NCI-H446 (cell line): ENCODE measurements at places on chromosomes 4 and X.
A peak's percentile ranks its signal among the peaks of the same experiment; 100 is the strongest.

GRCh38 chr4:37780444-37781130 is 45.9 kb upstream of the PGM2 start:
- DNase-seq = no peak

GRCh38 chr4:76105652-76106051 is 31.1 kb downstream of the ART3 start:
- DNase-seq = no peak

DNA sequence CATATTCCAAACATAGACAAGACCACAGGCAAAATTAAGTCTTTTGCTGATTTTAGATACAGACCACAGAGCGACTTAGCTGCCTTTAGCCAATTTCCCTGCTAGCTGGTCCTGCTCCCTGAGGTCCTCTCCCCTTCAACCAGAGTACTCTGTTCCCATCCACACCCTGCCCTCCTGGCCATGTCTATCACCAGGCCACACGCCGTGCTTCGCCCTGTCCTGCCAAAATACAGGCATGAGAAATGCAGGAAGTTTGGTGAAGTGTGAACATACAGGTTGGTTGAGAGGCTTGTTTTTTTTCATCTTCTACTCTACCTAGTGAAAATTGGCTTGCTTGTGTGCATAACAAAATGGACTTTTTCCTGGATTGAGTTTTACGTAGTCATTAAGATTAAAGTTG is 226.2 kb upstream of the TENM3 start:
- DNase-seq = no peak

GRCh38 chr4:110680265-110680664 is 57.4 kb upstream of the PITX2 start:
- DNase-seq = no peak

- DNase-seq = no peak
Measured at GRCh38 chr4:101171747-101172146, 175.6 kb downstream of the PPP3CA start.

- no peak for DNase-seq
Measured at GRCh38 chrX:8042304-8042703, 115.1 kb upstream of the PNPLA4 start.

DNA sequence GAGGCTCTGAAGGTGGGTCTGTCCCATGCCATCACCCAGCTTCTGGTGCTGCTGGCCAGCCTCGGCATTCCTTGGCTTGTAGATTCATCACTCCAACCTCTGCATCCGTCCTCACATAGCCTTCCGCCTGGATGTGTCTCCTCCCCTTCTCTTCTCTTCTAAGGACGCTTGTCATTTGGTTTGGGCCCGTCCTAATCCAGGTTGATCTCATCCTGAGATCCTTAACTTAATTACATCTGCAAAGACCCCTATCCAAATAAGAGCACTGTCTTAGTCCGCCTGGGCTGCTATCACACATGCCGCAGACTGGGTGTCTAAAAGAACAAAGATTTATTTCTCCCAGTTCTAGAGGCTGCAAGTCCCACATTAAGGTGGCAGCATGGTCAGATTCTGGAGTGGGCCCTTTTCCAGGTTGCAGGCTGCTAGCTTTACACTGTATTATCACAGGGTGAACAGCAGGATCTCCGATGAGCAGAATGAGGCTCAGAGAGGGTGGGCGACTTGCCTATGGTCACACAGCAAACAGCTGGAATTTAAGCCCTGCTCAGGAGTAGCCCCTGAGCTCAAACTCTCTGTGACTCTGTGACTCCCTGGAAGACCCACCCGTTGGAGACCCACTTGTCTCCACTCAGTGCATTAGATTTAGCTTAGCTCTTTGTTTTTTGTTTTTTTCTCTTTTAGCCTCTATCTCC is 113.1 kb downstream of the STK32B start:
- DNase-seq = no peak

GRCh38 chr4:40316333-40316781 is 18.8 kb upstream of the CHRNA9 start:
- DNase-seq = no peak

DNA sequence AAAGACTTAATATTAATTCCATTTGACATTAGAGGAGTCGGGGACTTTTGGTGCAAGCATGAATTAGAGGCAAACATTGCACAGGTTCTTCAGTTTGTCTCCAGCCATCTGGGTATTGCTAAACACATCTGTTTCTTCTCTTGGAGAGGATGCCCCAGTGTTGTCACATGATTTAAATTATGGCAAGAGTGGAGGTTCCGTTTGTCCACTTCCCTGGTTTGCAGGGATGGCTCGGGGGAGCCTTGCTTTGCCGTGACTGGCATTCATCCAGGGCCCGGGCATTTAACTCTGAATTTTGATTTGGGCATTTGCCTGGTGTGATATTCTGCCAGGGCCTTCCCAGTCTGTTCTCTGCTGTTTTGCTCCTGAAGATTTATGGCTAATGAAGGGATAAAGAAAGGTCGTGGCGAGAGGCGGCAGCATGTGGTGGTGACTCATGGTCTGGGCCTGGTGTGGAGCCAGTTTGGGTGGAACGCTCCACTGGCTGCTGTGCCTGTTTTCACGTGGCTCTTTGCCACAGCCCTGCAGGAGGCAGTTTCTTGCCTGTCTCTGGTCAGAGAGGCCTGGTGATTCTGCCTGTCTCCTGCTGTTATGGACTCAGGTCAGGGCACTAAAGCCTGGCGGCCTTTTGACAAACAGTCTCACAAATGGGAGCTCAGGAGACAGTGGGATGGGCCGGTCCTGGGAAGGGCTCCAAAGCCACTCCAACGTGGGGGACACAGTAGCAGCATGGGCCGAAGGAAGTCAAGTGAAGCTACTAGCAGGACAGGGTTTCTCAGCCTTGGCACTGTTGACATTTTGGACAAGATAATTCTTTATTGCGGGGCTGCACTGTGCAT is 99.4 kb upstream of the PGRMC2 start:
- DNase-seq = peak; percentile 98

GRCh38 chr4:7410446-7410845 is 24.3 kb downstream of the PSAPL1 start:
- DNase-seq = no peak

- DNase-seq = no peak
Measured at GRCh38 chr4:99759346-99759984, 57.2 kb upstream of the DAPP1 start.

DNA sequence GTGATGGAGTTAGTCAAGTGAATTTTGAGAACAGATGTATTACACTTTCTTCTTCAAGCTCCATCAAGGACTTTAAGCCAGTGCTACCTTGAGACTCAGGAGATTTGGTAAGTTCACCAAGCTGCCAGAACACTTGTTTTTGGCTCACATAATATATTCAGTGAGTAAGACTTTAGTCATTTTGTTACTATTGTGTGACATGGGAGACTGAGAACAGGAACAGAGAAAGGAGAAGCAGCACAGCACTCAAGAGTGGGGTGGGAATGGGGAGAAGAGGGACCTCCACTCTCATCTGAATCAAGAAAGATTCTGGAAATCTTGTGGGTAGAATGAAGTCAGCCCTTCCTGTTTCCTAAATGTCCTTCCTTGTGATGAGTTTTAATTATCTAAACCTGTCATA is 87.3 kb upstream of the TET2 start:
- DNase-seq = no peak

- DNase-seq = no peak
Measured at GRCh38 chr4:87651941-87652340, 1.9 kb downstream of the DMP1 start.

DNA sequence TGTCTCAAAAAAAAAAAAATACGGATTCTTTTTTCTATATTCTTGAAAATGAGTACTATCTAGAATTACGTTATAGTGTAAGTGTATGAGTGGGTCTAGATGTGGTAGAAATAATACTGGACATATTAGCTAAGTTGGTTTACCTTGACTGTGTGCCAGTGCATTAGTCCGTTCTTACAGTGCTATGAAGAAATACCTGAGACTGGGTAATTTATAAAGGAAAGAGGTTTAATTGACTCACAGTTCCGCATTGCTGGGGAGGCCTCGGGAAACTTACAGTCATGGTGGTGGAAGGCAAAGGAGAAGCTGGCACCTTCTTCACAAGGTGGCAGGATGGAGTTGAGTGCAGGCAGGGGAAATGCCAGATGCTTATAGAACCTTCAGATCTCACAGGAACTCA is 92.4 kb downstream of the ARHGAP10 start:
- DNase-seq = no peak

- DNase-seq = peak; percentile 13
Measured at GRCh38 chr4:34950926-34951325, 1293.4 kb downstream of the ARAP2 start.

- no peak for DNase-seq
Measured at GRCh38 chr4:4856071-4857000, 3.1 kb upstream of the MSX1 start.

DNA sequence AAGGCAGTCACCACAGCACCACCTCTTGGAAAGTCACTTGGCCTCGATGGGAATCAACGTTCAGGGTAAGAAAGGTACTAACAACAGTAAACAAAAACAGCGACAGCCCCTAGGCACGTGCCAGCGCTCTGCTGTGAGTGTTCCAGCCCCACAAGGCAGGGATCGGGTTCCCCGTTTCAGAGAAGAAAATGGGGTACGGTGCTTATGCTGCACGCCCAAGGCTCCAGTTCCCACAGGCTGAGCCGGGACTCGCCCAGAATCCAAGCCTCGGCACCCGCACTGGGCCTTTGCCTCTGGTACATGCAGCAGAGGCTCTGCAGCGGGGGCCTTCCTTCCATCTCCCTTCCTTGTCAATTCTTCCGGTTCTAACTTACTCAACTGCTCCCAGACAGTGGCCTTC is 37.3 kb downstream of the WDR1 start:
- DNase-seq = no peak

DNA sequence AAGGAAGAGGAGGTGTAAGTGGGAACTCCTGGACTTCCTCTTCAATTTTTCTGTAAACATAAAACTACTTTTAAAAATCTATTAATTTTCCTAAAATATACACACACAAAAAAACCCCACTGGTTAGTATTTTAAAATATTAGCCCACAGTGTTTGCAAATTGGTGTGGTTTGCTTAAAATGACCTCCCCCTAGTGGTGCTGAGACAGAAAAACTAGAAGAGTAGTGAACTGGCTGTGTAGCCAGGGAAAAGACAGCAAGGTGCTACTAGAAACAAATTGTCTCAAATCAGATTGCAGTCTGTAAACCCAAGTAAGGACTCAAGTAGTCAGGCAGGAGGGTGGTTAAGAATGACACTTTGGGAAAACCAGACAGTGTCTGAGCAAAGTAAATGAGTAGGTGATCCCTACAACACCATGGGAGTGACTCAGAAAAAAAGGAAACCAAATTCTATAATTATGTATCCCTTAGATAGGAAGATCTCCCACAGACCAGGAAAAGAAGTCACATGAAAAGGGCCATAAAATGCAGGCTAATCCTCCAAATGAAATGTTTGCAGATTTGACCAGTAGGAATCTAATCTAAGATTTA is 26.0 kb downstream of the AMTN start:
- DNase-seq = no peak

GRCh38 chr4:2786152-2786671 is 6.7 kb upstream of the SH3BP2 start:
- DNase-seq = no peak

GRCh38 chrX:721354-721753 is 90.8 kb downstream of the SHOX start:
- no peak for DNase-seq

GRCh38 chr4:185290018-185290607 is 80.7 kb downstream of the SNX25 start:
- DNase-seq = no peak

DNA sequence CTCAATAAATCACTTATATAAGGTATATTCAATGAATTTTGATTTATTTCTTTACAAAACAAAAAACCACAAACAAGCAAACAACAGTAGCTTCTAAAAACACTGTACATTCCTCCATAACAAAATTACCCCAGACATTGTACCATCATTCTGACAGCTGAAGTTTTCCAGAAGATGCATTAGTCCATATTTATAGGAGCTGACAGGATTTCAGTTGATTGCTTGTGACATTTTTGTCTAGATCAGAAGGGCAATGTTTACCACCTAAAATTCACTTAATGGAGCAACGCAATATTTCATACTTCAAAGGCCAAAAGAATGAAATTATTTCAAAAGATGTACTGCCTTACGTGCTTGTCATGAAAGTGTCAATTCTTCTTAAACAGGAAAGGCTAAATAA is 167.0 kb downstream of the ATP10D start:
- DNase-seq = no peak

DNA sequence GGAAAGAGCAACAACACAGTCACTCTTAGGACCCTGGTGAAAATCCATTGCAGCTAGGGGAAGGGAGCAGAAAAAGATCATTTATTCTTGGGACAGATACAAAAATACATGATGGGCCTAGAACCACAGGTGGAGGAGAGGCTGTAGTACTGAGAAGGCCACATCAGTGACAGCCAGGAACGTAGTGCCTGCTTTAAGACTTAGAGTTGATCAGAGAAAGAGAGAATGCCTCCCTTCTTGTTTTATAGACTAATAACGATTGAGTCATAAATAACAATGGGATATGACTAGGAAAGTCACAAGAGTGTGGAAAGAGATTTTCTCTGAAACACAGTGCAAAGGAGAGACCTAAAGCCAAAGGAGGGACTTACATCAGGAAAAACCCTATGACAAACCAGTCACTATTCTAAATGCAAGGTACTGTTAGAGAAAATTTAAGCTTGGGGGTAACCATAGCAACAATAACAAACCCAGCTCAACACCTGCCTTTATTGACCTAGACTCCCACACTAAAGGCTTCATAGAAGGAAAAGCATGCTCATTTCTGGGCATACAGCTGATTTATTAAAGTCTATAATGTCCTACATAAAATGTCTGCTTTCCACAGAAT is 1015.0 kb upstream of the GRID2 start:
- no peak for DNase-seq

DNA sequence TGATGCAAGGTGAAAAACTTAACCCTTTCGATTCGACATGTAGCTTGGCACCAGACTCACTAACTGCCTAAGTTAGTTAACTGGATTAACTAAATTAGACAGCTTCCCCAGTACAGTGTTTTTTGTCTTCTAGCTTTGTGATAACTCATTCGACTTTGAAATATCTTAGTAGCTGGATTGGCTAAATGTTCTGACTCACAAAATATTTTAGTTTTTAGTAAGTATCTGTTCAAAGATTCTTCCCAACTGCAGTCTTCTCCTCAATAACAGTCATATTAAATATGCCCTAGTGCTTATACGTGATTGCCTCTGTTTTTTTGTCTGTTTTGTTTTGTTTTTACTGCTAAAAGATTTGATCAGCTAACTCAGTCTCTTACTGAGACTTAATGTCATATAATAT is 102.9 kb downstream of the KCNIP4 start:
- no peak for DNase-seq

DNA sequence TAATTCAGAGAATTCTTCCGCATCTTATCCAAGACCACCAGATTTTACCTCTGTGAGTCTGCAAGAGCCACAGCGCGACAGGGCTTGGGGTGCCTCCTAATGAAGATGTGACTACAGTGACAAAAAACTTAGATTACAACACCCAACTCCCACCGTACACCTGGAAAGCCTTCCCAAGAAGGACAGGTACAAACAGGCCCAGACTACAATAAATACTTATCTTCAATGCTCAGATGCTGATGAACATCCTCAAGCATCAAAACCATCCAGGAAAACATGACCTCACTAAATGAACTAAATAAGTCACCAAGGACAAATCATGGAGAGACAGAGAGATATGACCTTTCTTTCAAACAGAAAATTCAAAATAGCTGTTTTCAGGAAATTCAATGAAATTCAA is 20.8 kb upstream of the ABCG2 start:
- DNase-seq = no peak
